ELF-1 (cell line): ENCODE measurements at places on chromosomes 6 and 20.
A peak's percentile ranks its signal among the peaks of the same experiment; 100 is the strongest.

DNA sequence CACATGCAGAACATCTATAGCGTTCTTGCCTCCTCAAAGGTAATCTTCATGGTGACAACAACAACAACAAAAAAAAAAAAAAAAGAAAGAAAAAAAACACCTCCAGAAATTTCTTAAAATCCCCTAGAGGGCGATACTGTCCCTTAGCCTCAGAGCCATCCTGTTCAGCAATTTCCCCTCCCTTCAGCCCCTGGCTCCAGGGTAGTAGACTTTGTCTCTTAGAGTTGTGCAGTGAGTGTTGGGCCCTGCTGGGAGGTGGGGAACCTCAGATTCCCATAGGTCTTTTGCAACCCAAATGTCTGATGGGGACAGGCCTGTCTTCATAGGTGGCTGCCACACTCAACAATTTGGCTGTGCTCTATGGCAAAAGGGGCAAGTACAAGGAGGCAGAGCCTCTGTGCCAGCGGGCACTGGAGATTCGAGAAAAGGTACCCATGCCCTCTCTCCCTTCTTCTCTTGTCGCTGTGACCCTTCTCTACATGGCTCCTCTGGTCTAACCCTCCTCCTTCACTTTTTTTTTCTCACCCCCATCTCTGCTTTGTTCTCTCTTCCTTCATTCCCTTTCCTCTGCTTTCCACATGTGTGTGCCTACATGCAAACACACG, 6.0 kb upstream of the PTK7 start:
- DNase-seq, result peak; percentile 60

DNA sequence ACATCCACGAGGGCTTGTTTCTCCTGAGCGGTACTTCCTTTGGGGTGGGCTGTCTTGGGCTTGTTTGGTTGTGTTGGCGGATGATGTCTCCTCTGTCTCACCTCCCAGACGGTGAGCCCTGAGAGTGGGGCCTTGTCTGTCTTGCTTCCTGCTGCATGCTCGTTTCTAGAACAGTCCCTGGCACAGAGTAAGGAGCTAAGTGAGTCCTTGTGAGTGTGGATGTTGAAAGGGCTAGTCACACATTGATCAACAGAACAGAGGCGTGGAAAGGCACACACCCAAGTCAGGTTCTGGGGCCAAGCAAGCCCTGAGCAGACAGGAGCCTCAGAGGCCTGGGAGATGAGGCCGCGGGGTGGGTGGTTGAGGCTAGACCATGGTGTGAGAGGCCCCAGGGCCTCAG, 111.0 kb downstream of the BMP7 start:
- DNase-seq, result no peak

DNA sequence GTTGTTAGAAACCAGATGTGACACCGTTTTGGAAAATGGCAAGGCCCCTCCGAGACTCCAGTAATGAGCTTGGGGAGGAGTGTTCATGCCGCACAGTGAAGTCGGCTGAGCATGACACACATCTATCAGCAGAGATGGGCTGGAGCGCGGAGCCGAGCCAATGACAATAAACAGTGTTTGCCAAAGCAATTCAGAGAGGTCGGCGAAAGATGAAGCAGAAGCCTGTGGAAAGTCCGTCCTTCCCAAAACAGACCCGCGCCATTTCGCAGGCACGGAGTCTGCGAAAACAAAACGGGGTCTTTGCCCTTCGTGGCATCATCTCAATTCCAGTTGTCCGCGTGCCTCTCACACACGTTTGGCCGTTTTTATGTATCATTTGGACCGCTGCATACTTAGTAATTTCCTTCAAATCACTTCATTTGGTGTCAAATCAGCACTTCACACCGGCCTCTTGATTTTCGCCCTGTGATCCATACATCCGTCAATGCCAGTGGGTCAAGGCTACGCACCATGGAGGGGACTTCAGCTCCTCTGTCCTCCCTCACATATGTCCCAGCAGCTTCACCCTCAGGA, 71.3 kb downstream of the SULF2 start:
- no peak for DNase-seq

- no peak for DNase-seq
Measured at GRCh38 chr20:32385541-32385940, 27.4 kb downstream of the ASXL1 start.

DNA sequence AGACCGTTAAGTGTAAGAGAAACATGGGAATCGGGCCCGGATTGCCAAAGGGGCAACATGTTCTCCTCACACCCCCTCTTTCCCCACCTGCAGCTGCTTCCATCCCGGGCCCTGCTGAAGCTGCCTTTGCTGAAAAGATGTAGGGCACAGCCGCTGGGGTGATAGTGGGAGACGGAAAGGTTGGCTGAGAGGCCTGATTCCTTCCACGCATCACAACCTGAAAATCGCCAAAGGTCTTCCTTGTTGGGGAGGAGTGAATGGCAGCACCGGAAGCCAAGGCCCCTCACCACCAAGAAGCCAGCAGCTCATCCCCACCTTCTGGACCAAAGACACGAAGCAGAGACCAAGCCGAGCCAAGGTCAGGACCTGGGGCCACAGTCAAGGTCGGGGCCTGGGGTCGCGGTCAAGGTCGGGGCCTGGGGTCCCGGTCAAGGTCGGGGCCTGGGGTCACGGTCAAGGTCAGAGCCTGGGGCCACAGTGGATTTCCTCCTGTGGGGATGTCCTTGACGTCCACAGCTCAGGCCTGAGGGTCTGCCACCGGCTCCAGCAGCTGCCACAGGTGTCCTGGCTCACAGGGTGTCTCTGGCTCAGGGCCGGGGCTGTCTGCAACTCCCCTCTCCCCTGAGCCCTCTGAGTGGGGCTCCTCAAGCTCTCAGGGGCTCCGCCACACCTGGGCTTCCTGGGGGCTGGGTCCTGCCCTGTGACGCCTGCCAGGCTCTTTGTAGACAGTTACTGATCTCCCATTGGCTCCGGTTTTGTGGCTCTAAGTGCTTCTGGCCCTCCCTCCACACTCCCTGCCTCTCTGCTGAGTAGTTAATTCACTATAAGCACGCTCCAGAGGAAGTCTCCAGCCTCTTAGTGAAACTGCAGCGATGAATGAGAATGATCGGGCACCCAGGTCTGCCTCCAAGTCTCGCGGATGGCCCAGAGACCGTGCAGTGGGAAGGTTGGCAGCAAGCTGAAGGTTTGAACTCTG, 5.5 kb upstream of the CHRNA4 start:
- DNase-seq, result no peak

GRCh38 chr6:127404133-127404532, 55.1 kb downstream of the KIAA0408 start:
- DNase-seq, result no peak

DNA sequence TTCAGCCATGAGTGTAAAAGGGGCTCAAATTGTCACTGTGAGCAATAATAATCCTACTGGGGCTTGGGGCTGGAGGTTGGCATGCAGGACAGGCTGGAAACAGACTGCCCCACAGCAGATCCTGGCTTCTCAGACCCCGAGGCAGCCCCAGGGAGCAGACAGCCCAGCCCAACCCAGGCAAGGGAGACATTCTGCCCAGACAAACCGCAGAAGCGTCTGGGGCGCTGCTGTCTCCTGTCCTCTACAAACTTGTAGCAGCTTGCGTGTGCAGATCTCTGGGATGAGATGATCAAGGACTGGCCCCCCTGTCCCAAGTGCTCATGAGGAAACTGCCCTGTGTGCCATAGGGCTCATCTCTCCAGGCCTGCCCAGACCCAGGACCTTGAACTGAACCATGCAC, 84.6 kb downstream of the MAFB start:
- peak; percentile 12 for DNase-seq

GRCh38 chr6:12890171-12890790, 173.7 kb downstream of the PHACTR1 start:
- DNase-seq, result peak; percentile 18

DNA sequence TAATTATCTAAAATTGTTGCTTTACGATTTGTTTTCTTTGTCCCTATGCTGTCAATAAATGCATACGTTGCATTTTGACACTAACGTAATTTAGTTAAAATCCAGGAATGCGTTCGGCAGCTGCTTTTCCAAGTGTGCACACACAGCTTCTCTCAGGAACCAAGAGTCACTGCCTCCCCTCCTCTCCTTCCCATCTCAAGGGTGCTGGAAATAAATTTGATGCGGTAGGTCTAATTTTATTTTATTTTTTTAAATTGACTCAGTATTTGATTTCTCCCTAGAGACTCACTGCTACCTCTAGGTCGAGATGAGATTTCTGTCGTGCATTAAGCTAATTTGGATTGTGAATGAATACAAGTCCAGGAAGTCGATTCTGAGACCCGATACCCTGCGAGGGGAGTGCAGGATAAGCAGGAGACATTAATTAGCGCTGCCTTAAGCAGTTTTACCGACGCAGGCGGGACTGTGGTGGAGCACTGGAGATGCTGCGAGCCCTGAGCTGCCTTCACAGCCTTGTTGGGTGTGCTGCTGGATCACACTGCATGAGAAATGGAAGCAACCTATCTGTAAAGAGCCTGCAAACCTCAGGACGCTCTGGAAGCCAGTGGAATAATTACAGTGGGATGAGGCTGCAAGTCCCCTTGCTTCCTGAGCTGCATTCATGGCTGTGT, 381.2 kb downstream of the C6orf118 start:
- DNase-seq, result no peak

DNA sequence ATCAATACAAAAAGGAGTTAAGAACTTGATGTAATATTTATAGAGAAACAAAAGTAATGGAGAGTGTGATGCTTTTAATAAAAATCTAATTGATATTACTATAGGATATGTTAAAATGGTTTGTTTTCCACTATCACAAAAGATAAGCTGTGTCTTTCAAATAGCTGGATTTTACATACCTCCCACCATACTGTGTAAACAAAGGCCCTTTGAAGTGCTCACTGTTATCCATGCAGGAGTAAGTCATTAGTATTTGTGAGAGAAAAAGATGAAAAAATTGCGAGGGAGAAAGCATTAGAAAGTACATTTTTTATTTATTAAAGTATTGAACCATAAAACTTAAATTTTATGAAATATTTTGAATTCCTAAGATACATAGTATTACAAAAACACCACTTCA, 733.0 kb downstream of the GRIK2 start:
- no peak for DNase-seq

DNA sequence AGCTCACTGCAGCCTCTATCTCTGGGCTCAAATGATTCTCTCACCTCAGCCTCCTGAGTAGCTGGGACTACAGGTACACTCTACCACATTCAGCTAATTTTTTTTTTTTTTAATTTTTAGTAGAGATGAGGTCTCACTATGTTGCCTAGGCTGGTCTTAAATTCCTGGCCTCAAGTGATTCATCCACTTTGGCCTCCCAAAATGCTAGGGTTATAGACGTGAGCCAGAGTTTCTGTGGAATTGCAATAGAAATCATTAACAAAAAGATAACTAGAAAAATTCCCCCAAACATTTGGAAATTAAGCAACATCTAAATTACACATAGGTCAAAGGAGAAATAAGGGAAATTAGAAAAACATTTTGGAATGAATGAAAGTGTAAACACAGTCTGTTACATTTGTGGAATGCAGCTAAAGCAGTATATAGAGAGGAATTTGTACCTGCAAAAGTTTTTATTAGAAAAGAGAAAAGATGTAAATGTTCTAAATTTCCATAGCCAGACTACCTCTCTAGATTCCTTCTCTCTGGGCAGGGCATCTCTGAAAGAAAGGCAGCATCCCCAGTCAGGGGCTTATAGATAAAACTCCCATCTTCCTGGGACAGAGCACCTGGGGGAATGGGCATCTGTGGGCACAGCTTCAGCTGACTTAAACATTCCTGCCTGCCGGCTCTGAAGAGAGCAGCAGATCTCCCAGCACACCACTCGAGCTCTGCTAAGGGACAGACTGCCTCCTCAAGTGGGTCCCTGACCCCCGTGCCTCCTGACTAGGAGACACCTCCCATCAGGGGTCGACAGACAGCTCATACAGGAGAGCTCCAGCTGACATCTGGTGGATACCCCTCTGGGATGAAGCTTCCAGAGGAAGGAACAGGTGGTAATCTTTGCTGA, 51.3 kb downstream of the ATRN start:
- no peak for DNase-seq

DNA sequence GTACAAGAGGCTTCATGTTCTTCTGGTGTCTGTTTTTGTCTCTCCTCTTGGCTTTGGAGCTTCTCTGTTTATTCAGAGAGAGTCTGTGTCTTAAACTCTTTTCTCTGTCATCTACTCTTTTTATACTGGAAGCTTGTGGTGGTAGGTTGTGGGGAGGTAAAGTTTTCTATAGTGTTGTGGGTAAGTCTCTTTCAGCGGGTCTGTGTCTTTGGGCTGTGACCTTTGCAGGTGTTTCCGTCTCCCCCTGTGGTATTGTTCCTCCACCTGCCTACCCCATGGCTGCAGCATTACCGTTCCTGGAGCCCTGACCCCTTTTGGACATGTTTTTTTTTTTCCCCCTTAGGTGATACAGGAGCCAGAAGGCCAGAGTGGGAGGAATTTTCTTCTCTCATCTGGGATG, 37.9 kb upstream of the FERMT1 start:
- no peak for DNase-seq

DNA sequence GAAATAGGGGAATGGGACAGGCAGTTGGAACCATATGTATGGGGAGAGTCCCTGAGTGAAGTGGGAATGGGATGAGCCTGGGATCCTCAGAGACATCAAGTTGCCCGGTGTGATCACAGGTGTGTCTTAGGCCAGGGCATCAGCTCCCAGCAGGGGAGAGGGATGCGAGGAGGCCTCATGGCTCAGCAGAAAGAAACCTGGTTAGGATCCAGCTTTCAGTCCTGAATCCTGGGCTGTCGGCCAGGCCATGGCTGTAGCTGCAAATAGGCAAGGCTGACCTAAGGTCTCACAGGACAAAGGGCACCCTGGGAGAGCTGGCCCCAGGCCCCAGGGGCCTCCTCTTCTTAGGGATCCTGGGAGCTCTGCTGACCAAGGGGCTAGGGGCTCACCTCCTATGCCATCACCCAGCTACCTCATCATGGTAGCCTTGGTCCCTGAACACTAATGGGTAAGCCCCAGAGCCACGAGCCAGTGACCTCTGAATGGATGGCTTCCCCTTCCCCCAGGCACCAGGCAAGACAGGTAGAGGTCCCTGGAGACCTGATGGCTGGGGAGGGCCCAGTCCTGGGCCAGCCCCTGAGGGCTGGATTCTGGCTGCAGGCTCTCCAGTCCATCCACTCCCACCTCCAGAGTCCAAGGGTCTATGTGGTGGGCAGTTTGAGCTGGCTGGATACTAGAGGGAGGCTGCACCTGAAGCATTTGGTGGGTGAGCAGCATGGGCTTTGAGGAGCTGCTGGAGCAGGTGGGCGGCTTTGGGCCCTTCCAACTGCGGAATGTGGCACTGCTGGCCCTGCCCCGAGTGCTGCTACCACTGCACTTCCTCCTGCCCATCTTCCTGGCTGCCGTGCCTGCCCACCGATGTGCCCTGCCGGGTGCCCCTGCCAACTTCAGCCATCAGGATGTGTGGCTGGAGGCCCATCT, at the start of gene SLC22A7:
TSS of gene SLC22A7 (plus strand) at position 617 of the 921 bp plus-strand sequence. CDS start at position 716, 99 bp downstream.
- DNase-seq, result no peak

- no peak for DNase-seq
Measured at GRCh38 chr20:23063581-23063980, 14.1 kb upstream of the THBD start.
